ENCODE measurements at places on chromosomes 6 and 20.

GRCh38 chr6:153790048-153790447 lies 249.0 kb upstream of the OPRM1 start:
- DNase-seq, result peak; percentile 4

DNA sequence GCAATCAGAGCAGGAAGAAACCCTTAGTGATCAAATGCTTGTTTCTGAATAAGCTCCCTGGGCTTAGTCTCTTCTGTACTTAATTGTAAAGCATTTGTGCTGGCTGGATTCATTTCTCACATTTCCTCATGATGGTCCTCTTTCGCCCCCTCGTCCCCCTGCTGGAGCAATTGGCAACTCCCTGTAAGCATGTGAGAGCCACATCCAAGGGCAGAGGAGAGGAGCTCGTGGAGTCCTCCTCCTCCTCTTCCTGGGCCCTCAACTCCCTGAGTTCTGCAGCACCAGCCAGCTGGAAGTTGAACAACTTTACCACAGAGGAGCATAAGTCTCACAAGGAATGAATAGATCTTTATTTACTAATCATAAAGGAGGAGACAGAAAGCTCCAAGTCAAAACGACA lies 12.6 kb downstream of the ANKEF1 start:
- DNase-seq, result no peak

- DNase-seq, result no peak
Observed at GRCh38 chr6:73121421-73121993, 103.8 kb downstream of the KHDC1L start.

- no peak for DNase-seq
Observed at GRCh38 chr20:11958855-11959254, 41.2 kb downstream of the BTBD3 start.

GRCh38 chr6:137637121-137637520 lies 142.9 kb upstream of the OLIG3 start:
- DNase-seq, result no peak
